ENCODE measurements at places on chromosomes 3 and 15. TPM values are rescaled to one million over a fixed set of nuclear protein-coding genes. Genes with fewer than 3 reads are reported as not detected.

The HTR3D gene
- not detected for total RNA-seq

The TTC21A gene
- 3.5 TPM for total RNA-seq

The HRG gene
- total RNA-seq, result not detected

The RTP1 gene
- total RNA-seq, result not detected

All from smooth muscle cell of the umbilical artery (primary cell).